Naive thymus-derived CD8-positive, alpha-beta T cell (primary cell): ENCODE measurements at places on chromosomes 3 and 15.

- DNase-seq: no peak
These were observed 26.0 kb downstream of the DCBLD2 start for GRCh38 chr3:98875535-98875934.

- DNase-seq: no peak
These were observed 142.9 kb upstream of the ANKRD28 start for GRCh38 chr3:15940641-15941040.

- DNase-seq: no peak
These were observed 14.1 kb downstream of the APH1B start for GRCh38 chr15:63291507-63291906.

DNA sequence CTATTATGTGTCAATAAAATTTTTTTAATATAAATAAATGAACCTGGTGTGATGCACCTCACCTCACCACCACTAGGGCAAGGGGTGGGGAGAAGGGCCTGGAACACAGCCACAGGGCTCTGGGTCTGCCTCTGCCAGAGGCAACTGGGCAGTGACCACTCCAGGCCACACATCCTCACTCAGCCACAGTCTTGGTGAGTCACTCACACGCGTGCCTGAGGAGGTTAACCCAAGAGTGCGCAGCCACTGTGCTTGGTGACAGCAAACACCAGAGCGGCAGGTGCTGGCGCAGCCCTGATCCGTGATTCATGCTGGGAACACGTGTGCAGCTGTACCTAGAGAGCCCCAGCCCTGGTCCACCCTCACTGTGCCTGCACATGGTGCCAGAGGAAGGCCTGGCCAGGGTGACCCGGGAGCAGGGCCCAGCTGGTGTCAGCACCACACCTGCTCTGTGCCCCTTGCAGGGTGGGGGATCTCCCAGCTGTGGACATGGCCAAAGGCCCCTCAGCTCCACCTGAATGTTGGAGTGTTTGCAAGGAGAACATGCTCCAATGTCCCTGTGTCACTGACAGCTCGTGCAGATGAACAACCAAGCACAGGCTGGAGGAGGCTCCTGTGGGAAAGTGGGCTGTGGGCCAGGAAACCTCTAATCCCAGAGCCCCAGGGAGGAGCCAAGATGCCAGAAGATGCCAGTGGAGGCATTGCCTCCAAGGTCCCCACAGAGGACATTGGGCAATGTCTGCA lies 2.1 kb downstream of the SLC41A3 start:
- no peak for DNase-seq

DNA sequence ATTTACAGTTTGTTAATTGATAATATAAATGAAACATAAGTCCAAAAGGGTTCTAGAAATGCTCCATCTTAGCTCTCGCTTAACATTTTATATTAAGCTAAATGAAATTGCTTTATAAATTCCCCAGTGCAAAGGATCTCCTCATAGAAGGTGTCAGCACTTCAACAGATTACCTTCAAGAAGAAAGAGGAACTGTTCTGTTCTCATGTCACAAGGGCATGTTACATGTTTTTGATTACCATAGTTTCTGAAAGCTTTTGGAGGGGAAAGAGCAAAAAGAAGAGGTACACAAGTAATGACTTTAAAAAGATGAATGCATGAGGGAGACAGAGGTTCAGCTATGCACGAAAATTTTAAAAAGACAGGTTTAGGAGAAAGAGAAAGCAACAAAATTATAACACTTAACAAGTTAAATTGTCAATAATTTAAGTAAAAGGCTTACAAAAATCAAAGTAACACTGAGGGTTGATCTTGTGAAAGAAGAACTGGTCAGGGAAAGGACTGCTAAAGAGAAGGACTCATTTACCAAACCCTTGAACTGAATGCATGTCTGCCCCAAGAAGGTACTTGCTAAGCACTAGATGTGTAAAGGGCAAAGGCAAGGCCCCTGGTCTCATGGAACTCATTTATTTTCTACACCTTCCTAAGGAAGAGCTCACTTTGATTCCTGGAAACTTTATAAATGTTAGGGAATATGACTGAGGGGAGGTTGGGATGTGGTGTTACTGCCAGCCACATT lies 45.1 kb downstream of the CCDC191 start:
- DNase-seq: no peak

DNA sequence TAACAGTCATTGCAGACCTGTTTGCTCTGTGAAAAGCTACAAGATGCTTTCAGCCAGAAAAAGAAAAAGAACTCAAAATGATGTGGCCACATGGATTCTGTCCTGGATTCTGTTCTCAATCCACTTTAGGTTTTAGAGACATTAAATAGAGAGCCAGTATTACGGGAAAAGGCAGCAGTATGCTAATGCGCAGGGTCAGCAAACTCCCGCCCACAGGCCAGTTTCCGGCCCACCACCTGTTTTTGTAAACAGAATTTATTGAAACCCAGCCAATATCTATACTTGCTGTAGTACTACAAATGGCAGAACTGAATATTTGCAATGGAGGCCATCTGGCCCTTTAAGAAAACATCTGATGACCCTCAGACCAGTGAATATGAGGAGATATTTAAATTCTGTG lies 416.1 kb downstream of the ERC2 start:
- DNase-seq: no peak
